AG10803 (cell line): ENCODE measurements at places on chromosomes 4 and X.
A peak's percentile ranks its signal among the peaks of the same experiment; 100 is the strongest.

- DNase-seq, result no peak
Measured at GRCh38 chr4:155336242-155336641, 40.5 kb downstream of the MAP9 start.

GRCh38 chr4:165288226-165288625 lies 39.2 kb upstream of the MSMO1 start:
- no peak for DNase-seq

GRCh38 chrX:41441934-41442823 lies 5.0 kb upstream of the NYX start:
- DNase-seq, result peak; percentile 90

DNA sequence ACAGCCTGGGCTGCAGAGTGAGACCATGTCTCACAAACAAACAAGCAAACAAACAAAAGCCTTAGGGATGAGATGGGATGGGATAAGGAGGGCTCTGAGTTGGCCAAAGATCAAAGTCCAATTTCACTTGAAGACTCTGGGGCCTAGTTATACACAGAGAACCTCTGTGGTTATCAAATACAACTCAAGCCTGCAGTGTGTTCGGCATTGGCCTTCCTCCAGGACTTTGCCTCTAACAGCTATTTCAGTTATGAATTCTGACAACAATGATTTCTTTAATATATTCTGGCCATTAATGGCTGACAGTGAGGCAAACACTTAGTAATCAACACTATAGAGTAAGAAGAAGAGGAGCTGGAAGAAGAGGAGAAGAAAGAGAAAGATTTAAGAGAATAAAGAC lies 171.1 kb downstream of the PDGFRA start:
- no peak for DNase-seq

DNA sequence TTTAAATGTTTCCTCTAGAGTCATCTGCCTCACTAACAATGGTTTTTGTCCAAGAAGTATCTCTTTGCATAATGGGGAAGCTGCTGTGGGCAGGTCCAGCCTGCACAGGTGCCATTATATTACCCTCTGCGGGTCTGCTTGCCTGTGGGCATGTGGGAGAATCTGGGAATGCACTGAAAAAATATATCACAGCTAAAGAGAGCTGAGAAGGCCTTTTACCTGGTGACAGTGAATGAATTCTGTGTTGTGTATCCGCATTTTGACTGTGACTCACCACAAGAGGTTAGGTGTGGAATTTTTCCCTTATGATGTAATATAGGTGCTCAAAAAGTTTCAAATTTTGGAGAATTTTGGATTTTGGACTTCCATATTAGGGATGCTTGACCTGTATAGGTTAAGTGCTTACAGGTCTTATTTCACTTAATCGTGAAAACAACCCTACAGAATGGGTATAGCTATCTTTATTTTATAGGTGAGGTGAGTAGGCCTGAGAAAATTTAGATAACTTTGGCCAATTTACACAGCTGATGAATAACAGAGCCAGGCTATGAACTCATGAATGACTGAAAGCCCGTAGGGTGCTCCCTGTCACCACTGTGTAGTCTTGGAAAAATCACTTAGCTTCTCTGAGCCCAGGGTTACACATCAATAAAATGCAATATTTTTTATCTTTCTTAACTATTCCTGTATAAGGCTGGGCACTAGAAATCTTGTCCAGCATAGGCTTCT lies 198.0 kb upstream of the EPHA5 start:
- DNase-seq, result no peak

DNA sequence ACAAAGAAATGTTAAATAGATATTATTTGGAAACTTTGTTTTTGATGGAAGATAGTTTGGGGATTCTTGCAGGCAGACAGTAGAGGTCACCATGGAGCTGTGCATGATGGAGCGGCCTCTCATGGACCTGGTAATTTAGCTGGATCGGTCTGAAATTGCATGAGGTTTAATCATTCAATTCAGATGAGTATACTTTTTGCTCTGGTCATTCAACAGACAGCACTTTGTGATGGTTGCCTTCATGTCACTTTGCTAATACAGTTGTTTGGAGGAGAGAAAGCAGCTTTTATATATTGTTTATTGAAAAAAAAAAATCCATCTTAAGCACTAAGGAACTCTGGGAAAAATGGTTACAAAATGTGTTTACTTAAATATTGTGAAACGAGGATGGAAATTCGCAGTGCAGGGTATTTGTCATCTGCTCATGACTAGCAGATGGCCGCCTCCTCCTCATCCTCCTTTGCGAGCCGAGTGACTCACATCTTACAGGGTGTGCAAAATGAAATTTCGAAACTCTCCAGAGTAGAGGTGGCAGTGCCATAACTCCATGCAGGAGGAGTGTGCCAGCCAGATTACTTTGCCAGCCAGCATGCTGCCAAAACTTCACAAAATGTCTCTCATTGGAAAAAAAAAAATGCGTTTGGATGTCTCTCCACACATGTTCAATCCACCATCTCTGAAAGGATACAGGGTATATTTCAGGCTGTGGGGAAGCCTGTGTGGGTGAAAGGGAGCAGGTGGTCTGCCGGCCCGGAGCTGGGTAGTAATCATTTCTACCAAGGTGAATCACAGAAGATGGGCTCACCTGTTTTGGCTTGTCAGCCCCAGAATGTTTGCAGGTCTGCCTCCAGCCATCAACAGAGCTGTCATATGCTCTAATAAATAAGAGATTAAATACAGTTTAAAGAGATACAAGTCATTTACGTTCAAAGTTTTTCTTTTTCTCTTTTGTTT lies 314.9 kb upstream of the DIPK2B start:
- peak; percentile 96 for DNase-seq

DNA sequence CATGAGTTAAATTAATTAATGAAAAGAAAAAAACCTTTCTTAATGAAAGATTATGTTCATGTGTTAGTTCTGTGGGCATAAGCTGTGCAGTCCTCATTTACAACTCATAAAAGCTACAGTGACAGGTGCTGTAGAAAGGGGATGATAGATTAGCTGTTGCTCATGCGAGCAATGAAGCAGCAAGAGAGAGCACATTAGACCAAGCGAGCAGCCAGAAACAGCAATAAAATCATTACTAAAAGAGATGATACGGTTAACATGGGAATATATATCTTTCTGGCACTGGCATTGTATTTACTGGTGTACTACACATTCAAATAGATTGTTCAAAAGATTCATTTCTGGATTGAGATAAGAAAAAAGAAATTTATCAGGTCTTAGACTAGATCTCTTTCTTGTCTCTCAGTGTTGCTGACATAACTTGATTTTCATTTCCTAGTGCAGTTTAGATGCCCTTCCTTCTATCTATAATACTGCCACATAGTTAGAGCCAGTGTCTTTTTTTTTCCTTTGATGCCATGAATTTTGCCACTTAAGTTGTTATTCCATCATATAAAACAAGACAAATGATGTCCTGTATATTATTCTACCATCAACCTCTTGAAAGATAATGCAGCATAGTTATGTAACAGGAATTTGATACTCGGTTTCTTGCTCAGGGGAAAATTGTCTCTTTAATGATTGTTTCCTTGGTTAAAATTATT lies 164.6 kb downstream of the BANK1 start:
- no peak for DNase-seq

DNA sequence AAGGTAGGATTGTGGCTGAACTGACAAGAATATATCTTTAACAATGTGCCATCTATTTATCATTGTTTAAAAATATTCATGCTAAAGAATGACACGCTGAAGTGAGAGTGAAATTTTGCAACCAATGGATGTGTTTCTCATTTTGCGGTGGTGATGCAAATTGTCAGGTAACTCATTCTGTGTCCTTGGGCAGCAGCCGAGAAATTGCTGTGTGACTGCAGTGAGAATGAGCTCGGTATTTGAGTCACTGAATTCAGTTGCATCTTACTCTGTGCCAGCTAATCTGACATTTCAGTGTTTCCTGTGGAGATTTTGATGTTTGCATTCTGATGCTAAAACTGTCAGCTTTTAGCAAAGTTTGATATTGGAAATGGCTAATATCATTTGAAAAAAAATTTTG lies 28.1 kb downstream of the MCUB start:
- no peak for DNase-seq

GRCh38 chr4:164408831-164409230 lies 345.1 kb upstream of the SMIM31 start:
- no peak for DNase-seq

- no peak for DNase-seq
Measured at GRCh38 chrX:147749308-147749707, 162.4 kb upstream of the FMR1 start.

DNA sequence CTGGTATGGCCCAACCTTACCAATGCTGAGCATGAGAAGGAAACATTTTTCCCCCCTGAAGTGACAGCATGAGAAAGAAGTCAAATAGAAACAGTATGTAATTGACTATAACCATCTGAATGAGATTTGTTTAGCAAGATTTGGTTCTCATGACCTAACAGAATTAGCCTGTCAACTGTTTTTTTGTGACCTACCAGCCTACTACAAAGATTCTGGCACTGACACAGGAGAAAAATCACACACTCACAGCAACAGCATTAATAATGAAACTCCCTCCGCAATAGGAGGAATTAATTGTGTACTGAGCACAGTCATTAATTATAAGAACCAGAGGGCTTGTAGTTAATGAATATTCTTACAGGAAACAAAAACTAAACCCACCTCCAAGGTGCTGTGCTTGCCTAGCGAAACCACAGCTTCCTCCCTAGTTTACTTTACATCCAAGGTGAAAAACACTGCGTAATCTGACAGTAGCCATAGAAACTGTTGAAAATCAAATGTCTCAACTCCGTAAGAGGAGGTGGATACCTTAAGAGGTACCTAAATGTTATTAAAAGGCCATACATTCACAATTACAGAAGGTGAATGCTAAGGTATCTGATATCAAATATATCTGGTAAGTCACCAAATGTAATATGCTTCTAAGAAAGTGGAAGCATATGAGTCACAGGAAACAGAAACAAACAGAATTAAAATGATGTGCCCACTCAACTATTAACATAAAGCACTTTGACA lies 34.9 kb downstream of the MMRN1 start:
- no peak for DNase-seq

GRCh38 chrX:48971249-48972219 lies at the start of gene KCND1:
TSS of gene KCND1 (minus strand) at chrX:48971844. CDS start at chrX:48970271, 1,573 bp downstream.
- peak; percentile 26 for DNase-seq

- DNase-seq, result peak; percentile 13
Measured at GRCh38 chrX:41541386-41541785, 94.2 kb downstream of the NYX start.

GRCh38 chr4:28890949-28891775 lies 1829.0 kb upstream of the PCDH7 start:
- no peak for DNase-seq

DNA sequence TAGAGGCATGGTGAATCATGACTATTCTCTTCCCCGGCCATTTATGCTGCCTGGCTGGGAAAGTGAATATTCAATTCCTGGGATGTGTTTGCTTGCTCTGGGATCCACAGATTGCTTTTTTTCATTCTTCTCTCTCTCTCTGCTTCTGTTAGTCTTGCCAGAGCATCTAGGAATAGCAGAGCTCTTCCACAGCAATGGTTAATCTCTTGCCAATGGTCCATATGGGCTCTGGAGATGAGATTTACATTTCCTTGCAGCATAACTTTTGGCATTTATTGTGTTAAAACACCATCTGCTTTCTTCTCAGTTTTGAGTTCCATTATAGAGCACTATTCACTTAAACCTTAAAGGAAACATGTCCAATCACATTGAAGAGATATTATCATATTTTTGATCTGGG lies 59.2 kb upstream of the GUCY1A1 start:
- DNase-seq, result no peak

- DNase-seq, result peak; percentile 74
Measured at GRCh38 chr4:94548571-94548970, 96.8 kb downstream of the PDLIM5 start.

- no peak for DNase-seq
Measured at GRCh38 chr4:24646798-24647460, 62.6 kb upstream of the DHX15 start.

GRCh38 chr4:142351958-142352357 lies 494.1 kb downstream of the INPP4B start:
- no peak for DNase-seq
